ENCODE measurements at places on chromosomes 6 and 20.

- no peak for DNase-seq
Observed at GRCh38 chr20:44182135-44182765, 4.7 kb downstream of the JPH2 start.

DNA sequence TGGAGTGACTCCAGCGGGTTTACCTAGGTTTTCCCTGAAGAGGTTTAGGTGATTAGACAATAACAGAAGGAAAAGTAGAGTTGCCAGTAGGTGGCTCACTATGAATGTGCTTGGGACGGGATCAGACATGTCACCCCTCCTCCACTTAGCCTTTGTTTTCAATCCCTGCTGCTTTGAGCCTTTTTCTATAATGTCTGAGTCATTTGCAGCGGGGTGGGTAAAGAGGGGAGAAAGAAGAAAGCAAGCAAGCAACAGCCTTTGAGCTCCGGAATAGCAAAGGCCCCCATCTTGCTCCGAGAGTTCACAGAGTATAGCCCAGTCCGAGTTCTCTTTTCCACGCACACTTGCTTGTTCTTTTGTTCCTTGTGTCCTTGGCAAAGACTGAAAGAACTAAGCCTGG lies 129.1 kb downstream of the PACRG start:
- DNase-seq, result peak; percentile 49

- no peak for DNase-seq
Observed at GRCh38 chr6:148250975-148251685, 91.5 kb upstream of the SASH1 start.

DNA sequence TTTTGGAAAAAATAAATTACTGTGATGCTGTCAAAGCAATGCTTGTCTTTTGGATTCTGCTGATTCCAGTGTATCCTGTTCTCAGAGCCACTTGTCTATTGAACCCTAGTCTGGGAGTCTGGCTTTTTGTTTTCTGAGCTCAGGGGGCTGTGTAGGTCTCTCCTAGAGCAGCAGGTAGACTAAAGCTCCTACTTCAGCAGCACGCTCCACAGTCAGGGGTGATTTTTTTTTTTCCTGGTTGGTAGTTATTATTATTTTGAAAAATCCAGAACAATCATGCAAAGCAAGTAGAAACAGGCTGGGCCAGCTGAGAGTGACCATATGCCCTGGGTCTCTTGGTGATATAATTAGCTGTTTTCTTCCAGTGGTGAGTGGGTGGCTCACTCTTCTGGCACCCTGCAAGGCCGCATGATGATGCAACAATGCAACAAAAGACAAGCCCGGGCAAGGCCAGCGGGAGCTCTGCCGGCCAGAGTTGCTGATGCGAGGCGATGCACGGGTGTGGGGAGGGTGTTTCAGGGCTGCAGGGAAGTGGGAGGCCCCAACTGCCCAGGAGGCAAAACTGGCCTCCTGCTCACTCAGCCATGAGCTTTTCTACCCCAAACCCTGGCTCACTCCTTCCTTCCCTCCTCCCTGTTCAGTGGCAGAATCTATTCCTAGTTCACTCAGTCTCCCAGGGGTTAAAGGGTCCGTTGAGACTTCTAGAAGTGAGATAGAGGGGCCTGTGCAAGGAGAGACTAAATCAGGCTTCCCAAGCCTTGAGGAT lies 11.5 kb upstream of the CDKN1A start:
- DNase-seq, result peak; percentile 17

GRCh38 chr6:20866036-20866435 lies 331.8 kb downstream of the CDKAL1 start:
- no peak for DNase-seq

DNA sequence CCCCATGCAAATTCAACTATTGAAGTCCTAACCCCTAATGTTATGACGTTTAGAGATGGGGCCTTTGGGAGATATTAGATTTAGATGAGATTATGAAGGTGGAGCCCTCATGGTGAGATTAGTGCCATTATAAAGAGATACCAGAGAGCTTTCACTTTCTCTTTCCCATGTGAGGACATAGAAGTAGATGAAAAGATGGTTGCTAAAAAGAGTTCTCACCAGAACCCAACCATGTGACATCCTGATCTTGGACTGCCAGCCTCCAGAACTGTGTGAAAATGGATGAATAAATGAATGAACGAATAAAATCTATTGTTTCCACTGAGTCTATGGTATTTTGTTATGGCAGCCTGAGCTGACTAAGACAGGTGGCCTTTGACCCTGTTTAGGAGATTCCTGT lies 50.6 kb upstream of the FBXO30 start:
- DNase-seq, result no peak

DNA sequence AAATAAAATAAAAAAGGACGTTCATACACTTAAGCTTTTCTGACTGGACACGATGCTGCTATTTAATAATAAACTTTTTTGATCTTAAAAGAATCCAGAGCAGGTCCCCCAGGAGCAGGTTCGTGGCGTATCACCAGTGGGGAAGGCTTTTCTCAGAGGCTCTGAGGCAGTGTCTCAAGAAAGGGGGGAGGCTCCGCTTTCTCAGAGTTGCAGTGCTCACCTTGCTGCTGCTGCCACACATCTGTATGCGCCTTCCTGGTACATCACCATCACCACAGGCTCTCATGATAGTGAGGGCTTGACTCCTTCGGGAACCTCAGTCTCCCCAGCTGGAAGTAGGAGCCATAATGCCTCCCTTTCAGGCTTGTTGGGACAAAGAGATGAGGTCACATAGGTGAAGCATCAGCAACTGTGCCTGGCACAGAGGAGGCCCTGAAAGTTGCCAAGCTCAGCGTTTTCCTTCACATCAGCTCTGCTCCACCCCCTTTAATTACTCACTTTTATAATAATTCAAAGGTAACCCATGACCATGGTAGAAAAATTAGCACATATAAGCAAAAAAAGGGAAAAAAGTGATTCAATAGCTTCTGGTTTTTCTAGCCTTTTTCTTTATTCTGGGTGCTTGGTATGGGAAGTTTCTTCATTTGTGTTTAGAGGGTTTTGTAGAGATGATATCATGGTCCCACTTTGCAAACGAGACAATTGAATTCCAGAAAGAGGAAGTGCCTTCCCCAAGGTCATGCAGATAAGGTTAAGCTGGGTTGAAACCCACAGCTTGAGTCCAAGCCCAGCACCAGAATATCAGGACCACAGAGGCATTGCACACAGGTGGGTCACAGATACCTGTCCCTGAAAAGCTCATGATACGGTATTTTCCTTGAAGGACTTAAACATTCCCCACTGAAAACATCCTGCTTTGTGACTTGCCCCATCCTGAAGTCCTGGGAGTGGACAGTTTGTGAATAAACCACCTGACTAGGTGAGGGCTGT lies 24.5 kb downstream of the SRSF3 start:
- no peak for DNase-seq

Data from NCI-H1436 (cell line).